ENCODE measurements at places on chromosomes 7 and 10. TPM values are rescaled to one million over a fixed set of nuclear protein-coding genes. Genes with fewer than 3 reads are reported as not detected.
A peak's percentile ranks its signal among the peaks of the same experiment; 100 is the strongest.

The CDH23 gene
- total RNA-seq: 5.6 TPM

The GLRX3 gene
- 41.4 TPM for total RNA-seq

The PWWP2B gene
- total RNA-seq: 10.9 TPM

The KCP gene
- total RNA-seq: 0.22 TPM

The LRIT2 gene
- total RNA-seq: not detected

DNA sequence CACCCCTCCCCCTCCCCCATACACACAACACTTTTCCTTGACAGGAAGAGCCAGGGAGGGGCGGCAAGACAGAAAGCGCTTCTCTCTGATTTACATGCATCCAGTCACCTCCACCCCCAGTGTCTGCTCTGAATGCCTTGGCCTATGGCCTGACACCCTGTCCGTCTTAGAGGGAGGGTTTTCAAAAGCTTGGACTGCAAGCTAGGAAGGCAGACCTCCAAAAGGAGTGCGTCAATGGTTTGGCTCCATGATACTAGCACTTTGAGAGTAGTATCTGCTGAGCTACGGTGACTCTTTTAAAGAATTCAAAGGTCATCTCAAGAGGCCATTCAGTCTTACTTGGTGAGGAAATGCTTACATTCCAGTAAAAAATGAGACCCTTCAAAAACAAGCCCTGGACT is 20.3 kb upstream of the PAX2 start:
- peaks cover 41% of the 10 kb centered on the region for H3K27me3 ChIP-seq
- DNase-seq: no peak
- H3K27ac ChIP-seq: no peak overlapping the region
- no peak overlapping the region for H3K4me3 ChIP-seq
- H3K36me3 ChIP-seq: no peaks in the 10 kb centered on the region

- H3K4me1 ChIP-seq: no peaks in the 10 kb centered on the region
- no peak overlapping the region for H3K4me3 ChIP-seq
- H3K27me3 ChIP-seq: no peaks in the 10 kb centered on the region
- no peaks in the 10 kb centered on the region for H3K36me3 ChIP-seq
- H3K27ac ChIP-seq: no peak overlapping the region
Observed at GRCh38 chr7:135523146-135523545, 13.2 kb upstream of the CNOT4 start.

- no peak for DNase-seq
- H3K36me3 ChIP-seq: no peaks in the 10 kb centered on the region
- no peak overlapping the region for H3K4me3 ChIP-seq
- peaks cover 15% of the 10 kb centered on the region for H3K27me3 ChIP-seq
- H3K27ac ChIP-seq: no peak overlapping the region
Observed at GRCh38 chr7:127478024-127478355, 85.5 kb upstream of the ZNF800 start.

- H3K27ac ChIP-seq: peak overlapping the region; percentile 79
- H3K4me3 ChIP-seq: peak overlapping the region; percentile 48
- H3K27me3 ChIP-seq: no peaks in the 10 kb centered on the region
- peaks cover 26% of the 10 kb centered on the region for H3K4me1 ChIP-seq
- H3K36me3 ChIP-seq: peaks cover 13% of the 10 kb centered on the region
Observed at GRCh38 chr7:1569016-1569415, 816 bp downstream of the PSMG3 start.

GRCh38 chr10:132788180-132788830 is 2.4 kb upstream of the NKX6-2 start:
- H3K27ac ChIP-seq: no peak overlapping the region
- H3K27me3 ChIP-seq: no peaks in the 10 kb centered on the region

GRCh38 chr10:85545874-85546273 is 820.7 kb downstream of the GRID1 start:
- no peak overlapping the region for H3K27ac ChIP-seq
- no peaks in the 10 kb centered on the region for H3K36me3 ChIP-seq
- H3K4me3 ChIP-seq: no peak overlapping the region
- no peak for DNase-seq

DNA sequence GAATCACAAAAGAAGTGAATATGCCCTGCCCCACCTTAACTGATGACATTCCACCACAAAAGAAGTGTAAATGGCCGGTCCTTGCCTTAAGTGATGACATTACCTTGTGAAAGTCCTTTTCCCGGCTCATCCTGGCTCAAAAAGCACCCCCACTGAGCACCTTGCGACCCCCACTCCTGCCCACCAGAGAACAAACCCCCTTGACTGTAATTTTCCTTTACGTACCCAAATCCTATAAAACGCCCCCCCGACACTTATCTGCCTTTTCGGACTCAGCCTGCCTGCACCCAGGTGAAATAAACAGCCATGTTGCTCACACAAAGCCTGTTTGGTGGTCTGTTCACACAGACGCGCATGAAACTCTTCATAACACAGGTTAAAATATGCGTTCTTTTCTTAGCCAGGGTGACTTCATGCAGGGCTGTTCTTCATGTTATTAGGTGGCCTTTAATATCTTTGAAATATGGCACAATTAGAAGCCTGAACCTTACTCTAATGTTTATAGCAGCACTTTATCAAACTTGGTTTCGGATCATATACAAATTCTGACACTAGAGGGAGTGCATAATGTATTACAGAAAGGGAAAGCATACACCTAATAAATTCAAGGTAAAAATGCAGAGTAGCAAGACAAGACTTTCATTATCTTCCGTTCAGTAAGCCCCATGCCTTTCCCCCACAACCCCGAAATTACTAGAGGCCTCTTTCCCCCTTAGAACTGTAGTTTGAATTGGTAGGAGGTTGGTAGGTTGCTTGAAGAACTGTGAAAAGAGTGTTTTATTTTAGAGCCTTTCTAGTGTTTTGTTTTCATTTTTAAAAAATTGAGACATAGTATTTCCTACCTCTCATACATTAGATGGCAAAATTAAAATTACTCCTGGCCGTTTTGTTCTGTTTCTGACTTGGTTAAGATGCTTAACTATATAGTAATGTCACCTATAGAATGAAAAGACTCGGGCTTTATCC is 117.9 kb downstream of the NPY start:
- no peaks in the 10 kb centered on the region for H3K27me3 ChIP-seq
- peak overlapping the region; percentile 1 for H3K4me3 ChIP-seq
- no peaks in the 10 kb centered on the region for H3K36me3 ChIP-seq
- H3K27ac ChIP-seq: no peak overlapping the region

- no peak for DNase-seq
- H3K27me3 ChIP-seq: no peaks in the 10 kb centered on the region
- H3K4me3 ChIP-seq: no peak overlapping the region
- H3K36me3 ChIP-seq: peaks cover 18% of the 10 kb centered on the region
Observed at GRCh38 chr7:129923709-129924108, 29.1 kb downstream of the UBE2H start.

GRCh38 chr7:134948736-134949135 is 37.6 kb upstream of the AGBL3 start:
- H3K36me3 ChIP-seq: no peaks in the 10 kb centered on the region
- no peak for DNase-seq
- no peaks in the 10 kb centered on the region for H3K4me1 ChIP-seq
- no peaks in the 10 kb centered on the region for H3K27me3 ChIP-seq

DNA sequence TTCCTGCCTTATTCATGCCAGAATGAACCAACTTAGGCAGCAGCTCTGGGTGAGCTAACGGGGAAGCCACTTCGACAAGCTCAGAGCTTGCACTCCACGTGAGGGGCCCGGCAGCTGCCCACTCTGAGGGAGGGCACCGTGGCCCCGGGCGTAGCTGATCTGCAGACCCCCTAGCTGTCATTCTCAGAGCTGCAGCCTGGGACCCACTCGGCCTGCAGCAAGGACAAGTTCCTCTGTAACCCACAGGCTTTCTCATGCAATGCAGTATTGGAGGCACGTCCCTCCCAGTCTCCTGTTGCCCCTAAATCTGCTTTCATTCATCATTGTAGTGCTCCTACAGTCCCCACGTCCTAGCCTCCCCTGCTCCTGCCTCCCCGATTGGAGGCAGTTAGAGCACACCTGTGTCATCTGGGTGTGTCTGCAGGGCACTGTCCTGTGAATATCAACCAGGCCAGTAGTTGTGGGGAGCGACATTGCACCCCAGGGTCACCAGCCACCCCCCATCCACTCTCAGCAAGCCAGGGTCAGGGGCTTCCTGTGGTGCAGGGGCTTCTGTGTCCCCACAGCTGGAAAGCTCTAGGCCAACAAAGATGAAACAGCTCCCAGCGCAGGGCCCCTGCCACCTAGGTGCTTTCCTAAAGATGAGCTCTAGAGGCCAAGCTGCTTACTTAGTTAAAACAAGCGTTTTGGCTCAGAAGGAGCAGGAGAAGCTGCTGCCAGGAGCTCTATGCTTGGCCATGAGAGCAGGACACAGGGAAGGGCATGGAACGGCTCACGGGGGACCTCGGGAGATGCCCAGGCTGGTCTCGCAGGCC is 333.6 kb downstream of the ADARB2 start:
- no peaks in the 10 kb centered on the region for H3K36me3 ChIP-seq
- H3K27ac ChIP-seq: no peak overlapping the region
- no peaks in the 10 kb centered on the region for H3K27me3 ChIP-seq
- H3K4me1 ChIP-seq: no peaks in the 10 kb centered on the region

DNA sequence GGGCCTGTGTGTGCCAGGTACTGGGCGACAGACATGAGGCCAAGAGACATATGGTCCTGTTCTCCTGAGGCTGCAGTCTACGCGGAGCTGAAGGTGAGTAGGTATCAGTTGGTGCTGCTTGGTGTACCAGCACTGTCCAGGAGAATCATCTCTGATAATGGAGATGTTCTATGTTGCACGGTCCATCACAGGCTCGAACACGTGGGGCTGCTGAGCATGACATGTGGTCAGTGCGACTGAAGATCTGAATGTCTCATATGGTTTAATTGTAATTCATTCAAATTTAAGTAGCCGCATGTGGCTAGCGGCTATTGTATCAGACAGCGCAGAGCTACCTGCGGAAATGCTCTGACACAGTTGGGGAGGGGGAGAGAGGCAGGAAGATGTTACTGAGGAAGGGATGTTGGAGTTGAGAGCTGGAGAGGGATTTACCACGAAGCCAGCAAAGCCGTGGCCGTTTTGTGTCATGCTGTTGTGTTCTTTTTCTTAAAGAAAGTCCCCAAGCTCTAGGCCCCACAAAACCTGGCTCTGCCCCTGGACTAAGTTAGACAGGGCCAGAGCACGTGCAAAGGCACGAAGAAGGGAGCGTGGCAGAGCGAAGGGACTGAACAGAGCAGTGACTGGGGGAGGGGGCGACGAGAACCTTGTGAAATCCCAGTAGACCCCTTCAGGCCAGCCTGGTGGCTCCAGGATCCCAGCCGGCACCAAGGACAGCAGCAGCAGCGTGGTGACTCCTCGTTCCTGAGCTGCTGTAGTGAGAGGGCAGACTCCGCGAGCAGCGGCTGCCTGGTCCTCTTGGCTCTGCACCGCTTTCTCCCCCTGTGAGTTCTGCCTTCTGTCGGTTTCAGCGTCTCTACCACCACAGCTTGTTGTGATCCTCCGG is 20.0 kb downstream of the SMKR1 start:
- H3K27me3 ChIP-seq: no peaks in the 10 kb centered on the region
- no peaks in the 10 kb centered on the region for H3K4me1 ChIP-seq
- H3K27ac ChIP-seq: no peak overlapping the region
- no peaks in the 10 kb centered on the region for H3K36me3 ChIP-seq

- no peaks in the 10 kb centered on the region for H3K36me3 ChIP-seq
- no peak overlapping the region for H3K27ac ChIP-seq
- no peak overlapping the region for H3K4me3 ChIP-seq
- DNase-seq: no peak
- no peaks in the 10 kb centered on the region for H3K4me1 ChIP-seq
- no peaks in the 10 kb centered on the region for H3K27me3 ChIP-seq
Observed at GRCh38 chr10:118808601-118809356, 54.0 kb upstream of the CACUL1 start.

- no peak overlapping the region for H3K27ac ChIP-seq
- H3K36me3 ChIP-seq: no peaks in the 10 kb centered on the region
- no peak for DNase-seq
- no peaks in the 10 kb centered on the region for H3K4me1 ChIP-seq
- H3K4me3 ChIP-seq: no peak overlapping the region
Observed at GRCh38 chr7:99707096-99707495, 27.3 kb upstream of the CYP3A5 start.

DNA sequence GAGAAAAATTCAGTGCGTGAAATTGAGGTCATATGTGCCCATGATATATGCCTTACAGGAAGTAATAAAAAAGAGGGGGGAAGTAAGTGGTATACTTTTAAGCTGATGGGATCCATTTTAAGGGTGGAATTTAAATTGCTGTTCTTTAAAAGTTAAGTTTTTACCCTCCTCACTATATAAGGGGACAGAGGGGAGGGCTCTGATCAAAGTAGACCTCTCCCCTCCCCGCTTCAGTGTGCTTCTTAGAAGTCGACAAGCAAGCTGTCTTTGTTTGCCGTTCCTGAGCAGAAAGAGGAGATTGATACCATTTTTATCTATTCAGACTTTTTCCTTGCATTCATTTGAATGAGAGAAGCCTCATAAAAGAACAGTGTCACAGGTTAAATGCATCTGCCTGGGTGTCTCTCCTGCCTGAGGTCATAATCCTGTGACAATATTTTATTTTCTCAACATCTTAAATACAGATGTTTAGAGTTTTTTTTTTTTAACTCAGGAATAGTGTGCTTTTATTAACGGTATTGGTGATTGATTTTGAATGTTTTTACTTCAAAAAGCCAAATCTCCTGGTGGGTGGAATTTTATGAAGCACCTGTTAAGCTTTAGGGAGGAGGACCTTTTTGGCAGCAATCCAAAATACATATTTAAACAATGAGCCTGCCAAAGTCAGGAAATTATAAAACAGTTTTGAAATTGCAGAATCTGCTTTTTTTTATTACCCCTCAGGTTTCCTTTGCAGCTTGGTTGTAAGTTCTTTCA is 141.7 kb downstream of the KAT6B start:
- peak overlapping the region; percentile 42 for H3K27ac ChIP-seq
- no peaks in the 10 kb centered on the region for H3K27me3 ChIP-seq
- peaks cover 3% of the 10 kb centered on the region for H3K36me3 ChIP-seq

DNA sequence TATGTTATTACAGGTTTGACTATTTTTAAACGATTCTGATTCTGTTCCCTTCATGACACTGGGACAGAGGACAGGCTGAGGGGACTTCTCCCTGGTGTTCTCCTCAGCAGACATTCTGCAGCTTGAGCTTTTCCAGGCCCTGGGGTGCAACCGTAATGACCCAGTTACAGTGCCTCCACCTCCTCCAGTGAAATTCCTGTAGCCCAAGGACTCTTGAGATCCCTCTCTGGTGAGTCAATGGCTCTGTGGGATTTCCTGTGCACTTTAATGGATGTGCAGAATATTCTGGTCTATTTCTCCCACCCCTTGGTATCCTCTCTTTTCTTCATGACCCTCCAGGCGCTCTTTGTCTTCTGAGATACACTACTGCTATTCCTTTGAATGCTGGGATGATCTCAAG is 319.3 kb downstream of the INHBA start:
- no peaks in the 10 kb centered on the region for H3K36me3 ChIP-seq
- H3K27ac ChIP-seq: no peak overlapping the region
- no peaks in the 10 kb centered on the region for H3K27me3 ChIP-seq
- H3K4me3 ChIP-seq: no peak overlapping the region
- H3K4me1 ChIP-seq: no peaks in the 10 kb centered on the region

Data from CD4-positive, CD25-positive, alpha-beta regulatory T cell (primary cell).